ENCODE measurements at places on chromosomes 1 and 21.
A peak's percentile ranks its signal among the peaks of the same experiment; 100 is the strongest.

DNA sequence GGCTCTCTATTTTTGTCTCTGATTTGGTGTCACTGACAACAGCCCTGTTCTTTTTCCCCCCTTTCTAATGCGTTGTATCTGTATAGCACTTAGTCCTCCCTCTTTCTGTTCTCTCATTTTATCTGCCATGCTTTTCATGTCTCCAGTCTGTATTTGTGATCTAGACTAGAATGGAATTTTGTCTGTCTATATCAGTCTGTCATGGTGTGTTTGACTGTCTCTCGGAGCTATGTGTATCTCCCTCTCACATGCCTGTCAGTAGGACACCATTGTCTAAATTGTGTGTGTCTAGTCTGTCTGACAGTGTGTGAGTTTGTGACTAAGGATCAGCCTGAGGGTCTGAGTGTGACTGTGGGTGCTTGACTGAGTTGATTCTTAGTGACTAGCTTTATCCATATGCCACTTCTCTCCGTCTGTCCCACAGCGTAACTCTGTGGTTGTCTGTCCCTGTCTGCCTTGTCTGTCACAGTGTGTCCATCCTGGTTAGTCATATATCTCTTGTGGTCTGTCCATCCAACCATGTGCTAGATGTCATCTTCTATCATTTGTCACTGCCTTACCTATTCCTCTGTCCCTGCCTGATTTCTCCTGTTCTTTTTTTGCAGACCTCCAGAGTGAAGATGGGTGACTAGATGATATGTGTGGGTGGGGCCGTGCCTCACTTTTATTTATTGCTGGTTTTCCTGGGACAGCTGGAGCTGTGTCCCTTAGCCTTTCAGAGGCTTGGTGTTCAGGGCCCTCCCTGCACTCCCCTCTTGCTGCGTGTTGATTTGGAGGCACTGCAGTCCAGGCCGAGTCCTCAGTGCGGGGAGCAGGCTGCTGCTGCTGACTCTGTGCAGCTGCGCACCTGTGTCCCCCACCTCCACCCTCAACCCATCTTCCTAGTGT lies 1.4 kb upstream of the B4GALT2 start:
- DNase-seq, result no peak

DNA sequence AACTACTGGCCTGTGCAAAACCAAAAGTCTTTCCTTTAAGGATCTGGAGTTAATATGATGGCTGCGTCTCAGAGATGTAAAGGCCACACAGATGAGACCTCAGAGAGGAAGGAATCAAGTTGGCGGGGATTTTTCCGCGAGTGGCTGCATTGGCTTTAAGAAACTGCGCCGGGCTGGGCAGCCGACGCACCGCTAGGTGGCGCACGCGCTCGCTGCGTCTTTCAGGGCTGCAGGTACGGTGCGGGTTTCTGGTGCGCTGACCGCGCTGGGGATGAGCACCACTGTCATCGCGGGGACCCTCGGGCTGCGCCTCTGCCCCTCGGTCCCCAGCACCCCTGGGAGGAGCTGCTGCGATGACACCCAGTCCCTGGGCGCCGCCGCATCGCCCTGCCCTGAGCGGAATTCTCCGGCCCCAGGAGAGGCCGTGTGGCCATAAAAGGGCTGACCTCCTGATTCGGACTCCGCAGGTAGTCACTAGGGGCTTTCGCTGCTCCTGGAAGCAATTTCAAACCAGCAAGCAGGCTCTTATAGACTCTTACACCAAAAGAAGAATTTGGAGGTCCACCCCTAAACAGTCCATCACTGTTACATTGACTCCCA lies 241.0 kb downstream of the KCNJ6 start:
- DNase-seq, result peak; percentile 34

GRCh38 chr21:34728479-34728878 lies 59.7 kb downstream of the CLIC6 start:
- DNase-seq, result no peak

- no peak for DNase-seq
Measured at GRCh38 chr1:163870666-163871065, 548.9 kb downstream of the NUF2 start.

DNA sequence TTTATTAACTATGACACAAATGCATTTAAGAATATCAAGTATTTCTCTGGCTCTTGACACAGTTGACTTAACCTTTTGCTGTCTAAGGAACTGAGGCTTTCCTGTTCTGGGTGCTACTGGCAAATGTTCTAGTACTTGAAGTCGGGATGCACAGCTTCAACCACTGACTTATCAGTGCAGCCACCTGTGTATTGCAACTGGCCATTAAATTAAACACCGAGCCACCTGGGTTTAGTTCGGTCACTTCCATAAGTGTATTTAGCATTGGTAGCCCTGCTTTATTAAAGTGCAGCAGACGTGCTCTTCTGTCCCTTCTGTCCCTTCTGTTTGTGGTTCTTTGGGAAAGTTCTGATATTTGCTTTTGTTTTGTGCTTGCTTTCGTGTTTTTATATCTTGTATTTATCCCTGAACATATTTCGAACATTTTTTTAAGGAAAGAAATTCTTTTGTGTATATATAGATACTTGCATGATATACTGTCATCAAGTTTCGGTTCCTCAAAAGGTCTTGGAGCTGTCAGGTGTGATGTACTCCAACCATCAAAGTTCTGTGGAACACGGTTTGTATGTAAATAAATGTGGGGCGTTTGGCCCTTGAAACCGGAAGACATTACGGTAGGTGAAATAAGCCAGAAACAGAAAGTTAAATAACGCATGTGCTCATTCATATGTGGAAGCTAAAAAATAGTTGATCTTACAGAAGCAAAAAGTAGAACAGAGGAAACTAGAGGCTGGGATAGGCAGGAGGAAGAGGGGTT lies 297.9 kb upstream of the GREM2 start:
- no peak for DNase-seq

GRCh38 chr1:115545096-115545720 lies 96.6 kb upstream of the VANGL1 start:
- no peak for DNase-seq

DNA sequence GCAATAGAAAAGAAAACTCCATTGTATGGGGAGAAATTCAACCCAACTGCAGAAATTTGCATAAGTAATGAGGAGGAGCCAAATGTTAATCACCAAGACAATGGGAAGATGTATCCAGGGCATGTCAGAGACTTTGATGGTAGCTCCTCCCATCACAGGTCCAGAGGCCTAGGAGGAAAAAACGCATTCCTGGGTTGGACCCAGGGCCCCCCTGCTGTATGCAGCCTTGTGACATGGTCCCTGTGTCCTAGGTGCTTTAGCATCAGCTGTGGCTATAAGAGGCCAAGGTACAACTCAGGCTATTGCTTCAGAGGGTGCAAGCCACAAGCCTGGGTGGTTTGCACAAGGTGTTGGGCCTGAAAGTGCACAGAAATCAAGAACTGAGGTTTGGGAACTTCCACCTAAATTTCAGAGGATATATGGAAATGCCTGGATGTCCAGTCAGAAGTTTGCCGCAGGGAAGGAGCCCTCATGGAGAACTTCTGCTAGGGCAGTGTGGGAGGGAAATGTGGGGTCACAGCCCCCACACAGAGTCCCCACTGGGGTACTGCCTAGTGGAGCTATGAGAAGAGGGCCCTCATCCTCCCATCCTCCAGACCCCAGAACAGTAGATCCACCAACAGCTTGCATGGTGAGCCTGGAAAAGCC lies 162.3 kb downstream of the TGFB2 start:
- no peak for DNase-seq

DNA sequence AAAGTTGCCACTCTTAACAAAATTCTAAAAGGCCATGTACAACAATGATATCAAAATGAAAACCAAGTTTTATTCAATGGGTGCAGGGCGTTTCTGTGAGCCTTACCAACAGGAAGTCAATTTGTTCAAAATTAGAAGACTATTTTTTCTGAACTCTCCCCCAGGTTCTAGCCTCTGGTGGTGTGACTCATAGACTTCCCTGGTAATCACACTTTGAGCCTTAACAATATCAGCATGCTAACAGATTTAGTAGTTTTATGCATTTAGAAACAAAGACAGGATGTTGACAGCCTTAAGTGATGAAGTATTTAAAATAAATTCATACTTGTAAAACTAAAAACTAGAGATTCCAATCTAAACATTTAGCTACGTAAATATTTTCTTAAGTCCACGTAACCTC lies 88.4 kb downstream of the LRRC8C start:
- no peak for DNase-seq

GRCh38 chr1:53195246-53196016 lies 1.2 kb upstream of the CPT2 start:
- no peak for DNase-seq

GRCh38 chr1:65483993-65484754 lies 63.7 kb downstream of the LEPR start:
- DNase-seq, result no peak

- DNase-seq, result no peak
Measured at GRCh38 chr1:195591917-195592672, 1016.1 kb downstream of the KCNT2 start.

GRCh38 chr1:108646648-108647269 lies 14.1 kb downstream of the HENMT1 start:
- no peak for DNase-seq

DNA sequence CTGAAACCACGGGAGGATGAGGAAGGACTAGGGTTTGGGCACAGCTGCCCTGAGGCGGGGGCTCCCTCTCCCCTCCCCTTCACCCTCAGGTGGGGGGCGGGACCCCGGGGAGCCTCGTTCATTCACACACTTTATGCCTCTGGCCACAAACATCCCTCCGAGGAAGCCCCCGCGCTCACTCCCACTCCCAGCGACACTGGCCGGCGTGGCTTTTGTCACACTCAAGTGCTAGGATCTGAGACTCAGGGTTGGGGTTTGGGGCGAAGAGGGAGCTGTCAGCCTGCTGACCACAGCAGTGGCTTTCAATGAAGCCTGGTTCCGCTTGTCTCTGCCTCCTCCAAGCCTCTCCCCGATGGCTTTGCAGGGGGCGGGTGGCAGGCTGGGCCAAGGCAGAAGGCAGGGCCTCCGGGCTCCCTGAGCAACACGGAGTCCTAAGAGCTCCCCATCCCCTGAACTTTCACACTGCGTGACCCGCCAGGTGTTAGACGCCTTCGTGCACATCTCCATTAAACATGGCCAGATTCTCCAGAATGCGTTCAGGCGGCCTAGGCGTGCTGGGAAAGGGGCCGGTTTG lies 178.1 kb downstream of the NPHP4 start:
- no peak for DNase-seq

DNA sequence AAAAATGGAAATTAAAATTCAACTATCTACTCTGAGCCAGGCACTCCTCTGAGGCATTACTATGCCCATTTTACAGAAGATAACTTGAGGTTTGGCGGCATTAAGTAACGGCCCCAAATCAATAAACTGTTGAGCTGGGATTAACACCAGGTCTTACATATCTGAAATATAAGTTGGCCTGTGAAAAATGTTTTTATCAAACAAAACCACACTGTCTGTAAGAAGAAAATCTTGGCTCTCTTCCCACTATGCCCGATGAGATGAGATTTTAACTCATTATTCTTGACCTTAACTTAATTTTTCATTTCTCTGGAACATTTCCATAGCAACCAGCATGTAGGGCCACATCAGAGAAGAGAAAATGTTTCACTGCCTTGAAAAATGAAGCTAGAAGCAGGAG lies 21.8 kb downstream of the RC3H1 start:
- no peak for DNase-seq

DNA sequence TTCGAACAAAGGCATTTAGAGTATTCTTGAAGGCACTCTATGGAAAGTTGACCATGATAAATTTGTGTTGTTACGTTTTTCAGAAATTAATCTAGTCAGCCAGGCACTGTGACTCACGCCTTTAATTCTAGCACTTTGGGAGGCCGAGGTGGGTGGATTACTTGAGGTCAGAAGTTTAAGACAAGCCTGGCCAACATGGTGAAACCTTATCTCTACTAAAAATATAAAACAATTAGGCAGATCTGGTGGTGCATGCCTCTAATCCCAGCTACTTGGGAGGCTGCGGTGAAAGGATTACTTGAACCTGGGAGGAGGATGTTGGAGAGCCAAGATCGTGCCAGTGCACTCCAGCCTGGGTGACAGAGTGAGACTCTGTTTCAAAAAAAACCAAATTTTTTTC lies 130.6 kb upstream of the BRINP3 start:
- no peak for DNase-seq

- peak; percentile 63 for DNase-seq
Measured at GRCh38 chr1:155977690-155978324, 540 bp downstream of the ARHGEF2 start.

DNA sequence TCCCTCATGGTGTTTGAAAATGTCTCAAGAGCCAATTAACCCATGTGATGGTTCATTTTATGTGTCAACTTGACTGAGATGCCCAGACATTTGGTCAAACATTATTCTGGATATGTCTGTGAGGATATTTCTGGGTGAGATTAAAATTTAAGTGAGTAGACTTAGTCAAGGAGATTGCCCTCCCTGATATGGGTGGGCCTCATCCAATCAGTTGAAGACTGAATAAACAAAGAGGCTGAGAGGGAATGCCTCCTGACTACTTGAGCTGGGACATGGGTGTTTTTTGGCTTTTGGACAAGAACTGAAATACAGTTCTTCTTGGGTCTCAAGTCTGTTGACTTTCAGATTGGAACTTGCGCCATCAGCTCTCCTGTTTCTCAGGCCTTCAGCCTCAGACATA lies 89.4 kb upstream of the SPATA6 start:
- DNase-seq, result no peak

DNA sequence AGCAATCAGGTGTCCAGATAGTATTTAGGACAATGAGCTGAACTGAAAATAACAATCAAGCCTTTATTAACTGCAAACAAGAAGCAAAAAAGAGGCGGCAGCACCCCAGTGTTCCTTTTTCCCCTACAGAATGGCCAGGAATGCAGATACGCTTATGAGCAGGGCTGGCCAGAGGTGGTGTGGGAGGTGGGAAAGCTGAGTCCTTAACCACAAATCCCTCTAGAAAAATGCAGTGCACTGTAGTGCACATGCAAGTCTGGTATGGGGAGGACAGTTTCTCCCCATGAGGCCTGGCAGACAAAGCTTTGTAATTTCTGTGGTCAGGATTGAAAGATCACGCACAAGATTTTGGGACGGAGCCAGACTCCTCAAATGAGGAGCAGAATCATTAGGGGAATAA lies 10.7 kb upstream of the IFNAR1 start:
- no peak for DNase-seq

DNA sequence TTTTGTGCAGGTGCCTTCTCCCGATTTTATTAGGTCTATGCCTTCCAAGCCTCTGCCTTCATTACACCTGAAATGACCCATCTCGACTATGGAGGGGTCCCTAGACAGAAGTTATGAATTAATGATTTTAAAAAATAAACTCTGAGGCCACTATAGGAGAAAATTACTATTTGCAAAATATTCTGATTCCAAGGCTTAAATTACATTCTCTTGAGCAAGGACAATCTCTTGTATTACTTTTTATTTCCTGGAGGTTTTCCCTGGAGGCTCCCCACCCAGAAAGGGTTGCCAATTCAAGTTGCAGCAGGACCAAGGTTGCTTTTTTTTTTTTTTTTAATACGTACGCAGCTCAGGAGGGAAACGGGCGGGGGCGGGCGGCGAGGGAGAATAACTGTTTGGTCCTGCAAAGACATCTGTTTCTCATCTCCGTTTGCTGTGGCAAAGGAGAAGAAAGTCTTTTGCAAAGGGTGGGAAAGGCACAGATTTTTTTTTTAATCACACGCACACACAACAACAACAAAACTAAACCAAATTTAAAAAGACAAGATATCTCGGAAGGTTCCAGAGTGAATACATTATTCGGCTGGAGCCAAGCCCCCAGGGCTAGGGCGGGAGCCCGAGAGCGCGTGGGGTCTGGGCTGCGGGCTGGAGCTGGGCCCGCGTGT lies 618 bp upstream of the SERTAD4 start:
- no peak for DNase-seq
